ENCODE measurements at places on chromosomes 3 and 15.

DNA sequence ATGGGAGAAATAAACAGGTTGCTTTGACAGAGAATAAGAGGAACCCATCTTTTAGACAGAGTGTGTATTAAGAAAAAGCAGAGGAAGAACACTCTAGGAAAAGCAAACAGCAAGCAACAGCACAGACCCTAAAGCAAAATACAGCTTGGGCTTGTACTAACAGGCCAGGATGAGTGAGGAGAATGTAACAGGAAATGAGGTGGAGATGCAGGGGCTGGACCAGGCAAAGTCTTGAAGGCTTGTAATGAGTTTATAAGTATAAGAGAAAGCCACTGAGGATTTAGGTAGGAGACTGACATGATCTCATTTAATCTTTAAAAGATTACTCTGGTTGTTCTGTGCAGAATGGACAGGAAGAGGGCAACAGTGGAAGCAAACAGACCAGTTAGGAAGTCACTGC, 4.9 kb downstream of the UBR1 start:
- DNase-seq = no peak

DNA sequence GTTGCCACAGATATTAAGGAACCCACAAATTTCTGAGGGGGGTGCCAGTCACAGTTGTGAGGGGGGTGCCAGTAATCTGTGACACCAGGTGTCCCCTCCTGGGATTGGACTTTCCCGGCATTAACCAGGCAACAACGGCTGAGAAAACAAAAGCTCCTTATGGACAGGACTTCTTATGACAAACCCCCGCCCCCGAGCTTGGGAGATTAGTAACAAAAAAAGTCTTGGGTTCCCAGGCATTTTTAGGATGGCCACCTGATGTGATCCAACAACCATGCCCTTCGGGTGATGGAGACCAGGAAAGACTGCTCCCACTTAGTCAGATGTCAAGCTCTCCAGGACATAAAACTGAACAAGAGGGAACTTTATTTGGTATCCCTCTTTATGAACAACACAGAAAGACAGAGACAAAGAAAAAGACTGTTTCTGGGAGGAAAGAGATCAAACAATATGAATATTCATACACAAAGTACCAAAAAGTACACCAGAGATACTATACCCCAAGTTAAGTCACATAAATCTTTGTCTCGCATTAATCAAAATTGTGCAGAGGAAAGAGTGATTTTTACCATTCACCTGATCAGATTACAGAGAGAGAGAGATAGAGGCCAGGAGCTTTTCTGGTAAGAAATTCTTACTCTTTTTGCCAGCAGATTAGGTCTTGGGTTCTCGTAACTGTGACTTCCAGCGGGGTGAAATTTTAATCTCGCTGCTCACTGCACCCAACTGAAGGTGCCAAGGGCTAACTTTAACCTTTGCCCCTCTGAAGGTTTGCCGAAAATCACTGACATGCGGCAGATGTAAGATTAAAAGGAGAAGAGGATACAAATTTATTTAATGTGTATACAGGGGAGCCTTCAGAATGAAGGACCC, 61.6 kb downstream of the OSTN start:
- DNase-seq = no peak

DNA sequence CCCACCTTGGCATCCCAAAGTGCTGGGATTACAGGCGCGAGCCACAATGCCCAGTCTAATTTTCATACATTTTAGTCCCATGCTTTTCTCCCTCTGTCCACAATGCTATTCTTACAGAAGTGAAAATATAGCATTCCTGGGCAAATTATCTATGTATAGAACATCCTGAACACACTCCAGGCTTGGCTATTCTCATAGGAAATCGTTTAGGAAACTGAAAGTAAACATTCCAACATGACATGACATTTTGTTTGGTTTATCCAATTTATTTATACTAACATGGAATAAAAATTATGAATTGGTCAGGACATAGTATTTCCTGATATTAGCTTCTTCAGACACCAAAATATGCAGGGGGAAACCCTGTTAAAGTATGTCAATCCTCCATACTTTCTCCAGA, 52.6 kb downstream of the SYNM start:
- DNase-seq = no peak

DNA sequence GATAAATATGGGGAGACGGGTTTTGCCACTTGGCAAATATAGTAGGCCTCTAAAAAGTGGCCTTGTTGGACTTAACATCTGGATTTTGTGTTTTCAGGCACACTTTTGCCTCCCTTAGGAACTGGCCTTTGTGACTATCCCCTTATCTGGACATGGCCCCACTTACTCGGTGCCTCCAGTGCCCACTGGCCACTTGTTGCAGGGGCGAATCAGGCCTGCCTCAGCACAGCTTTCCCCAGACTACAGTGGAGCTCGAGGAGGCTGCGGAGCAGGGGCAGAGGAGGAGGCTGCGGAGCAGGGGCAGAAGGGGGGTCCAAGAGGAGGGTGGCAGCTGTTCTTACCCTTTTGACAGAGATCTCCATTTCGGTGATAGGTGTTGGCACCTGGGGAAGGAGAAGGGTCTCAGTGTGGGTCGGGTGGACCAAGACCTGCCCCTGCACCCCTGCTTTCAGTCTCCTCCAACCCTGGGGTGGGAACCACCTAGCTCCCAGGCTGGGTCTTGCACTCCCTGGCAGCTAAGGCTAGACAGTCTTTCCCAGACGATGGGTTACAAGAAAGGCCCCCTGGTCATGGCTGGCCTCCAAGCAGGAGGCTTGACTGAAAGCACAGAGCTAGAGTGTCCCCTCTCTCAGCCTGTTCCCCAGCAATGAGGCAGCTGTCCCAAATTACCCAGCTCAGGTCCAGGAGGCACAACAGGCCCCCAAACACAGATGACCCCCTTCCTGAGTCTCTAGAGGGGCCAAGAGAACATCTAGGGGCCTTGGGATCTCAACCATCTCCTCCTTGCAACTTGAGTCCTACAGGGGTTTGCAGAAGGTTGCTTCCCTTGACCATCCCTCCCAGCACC, 6.1 kb downstream of the SEMA3G start:
- no peak for DNase-seq

DNA sequence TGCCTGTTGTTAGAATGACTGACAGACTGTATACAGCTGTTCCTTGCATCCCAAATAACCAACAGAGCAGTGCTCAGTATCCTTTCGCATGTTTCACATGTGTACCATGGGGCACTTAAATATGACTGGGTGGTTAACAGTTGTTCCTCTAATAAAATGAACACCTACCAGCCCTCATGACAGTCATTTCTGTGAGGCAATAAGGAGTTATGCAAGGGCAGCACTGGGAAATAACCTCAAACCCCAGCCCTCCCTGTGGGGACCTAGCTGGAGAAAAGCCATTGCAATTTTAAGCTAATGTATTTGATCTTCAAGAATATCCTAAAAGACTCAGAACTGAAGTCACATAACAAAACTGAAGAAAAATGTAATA, 7.3 kb downstream of the RFT1 start:
- DNase-seq = no peak

- DNase-seq = no peak
Observed at GRCh38 chr3:196454935-196455334, 22.7 kb upstream of the UBXN7 start.

DNA sequence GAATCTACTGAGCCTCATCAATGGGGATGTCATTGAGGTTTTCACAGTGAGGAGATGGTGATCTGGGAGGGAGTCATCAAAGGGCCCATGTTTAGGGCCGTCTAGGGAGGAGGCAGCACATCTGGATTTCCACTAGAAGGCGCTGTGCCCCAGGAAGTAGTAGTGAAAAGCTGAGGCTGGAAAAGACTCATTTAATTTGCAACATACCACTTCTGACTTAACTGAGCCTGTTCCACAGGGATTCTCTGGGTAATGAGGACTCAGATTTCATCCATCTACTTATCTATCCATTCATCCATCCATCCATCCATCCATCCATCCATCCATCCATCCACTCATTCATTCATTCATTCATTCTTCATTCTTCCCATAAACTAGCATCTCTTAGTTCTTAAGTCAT, 17.4 kb upstream of the SHF start:
- DNase-seq = peak; percentile 40

DNA sequence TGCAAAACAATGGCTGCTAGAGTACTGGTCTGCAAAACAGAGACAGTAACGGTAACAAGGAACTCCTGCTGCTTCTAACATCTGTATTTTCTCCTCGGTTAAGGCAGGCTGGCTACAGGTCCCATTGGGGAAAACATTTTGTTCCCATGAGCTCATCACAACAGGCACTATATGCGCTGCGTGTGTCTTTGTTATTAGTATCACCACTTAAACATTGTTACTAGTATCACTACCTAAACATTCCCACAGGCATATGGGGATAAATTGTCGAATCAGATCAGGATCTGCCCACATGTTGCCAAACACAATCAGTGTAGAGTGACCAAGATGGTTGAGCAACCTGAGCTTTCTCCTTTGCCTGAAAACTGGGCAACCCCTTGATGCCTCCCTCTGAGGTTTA, 77.2 kb downstream of the TOP2B start:
- no peak for DNase-seq

DNA sequence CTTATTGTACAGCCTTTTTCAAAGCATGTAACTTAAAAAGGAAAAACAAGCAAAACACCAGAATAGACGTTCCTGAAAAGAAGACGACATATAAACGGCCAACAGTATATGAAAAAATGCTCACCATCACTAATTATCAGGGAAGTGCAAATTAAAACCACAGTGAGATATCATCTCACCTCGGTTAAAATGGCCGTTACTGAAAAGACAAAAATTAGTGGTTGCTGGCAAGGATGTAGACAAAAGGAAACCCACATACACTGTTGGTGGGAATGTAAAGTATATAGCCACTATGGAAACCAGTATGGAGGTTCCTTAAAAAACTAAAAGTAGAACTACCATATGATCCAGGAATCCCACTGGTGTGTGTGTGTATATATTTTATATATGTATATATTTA, 64.5 kb upstream of the MLF1 start:
- DNase-seq = no peak

DNA sequence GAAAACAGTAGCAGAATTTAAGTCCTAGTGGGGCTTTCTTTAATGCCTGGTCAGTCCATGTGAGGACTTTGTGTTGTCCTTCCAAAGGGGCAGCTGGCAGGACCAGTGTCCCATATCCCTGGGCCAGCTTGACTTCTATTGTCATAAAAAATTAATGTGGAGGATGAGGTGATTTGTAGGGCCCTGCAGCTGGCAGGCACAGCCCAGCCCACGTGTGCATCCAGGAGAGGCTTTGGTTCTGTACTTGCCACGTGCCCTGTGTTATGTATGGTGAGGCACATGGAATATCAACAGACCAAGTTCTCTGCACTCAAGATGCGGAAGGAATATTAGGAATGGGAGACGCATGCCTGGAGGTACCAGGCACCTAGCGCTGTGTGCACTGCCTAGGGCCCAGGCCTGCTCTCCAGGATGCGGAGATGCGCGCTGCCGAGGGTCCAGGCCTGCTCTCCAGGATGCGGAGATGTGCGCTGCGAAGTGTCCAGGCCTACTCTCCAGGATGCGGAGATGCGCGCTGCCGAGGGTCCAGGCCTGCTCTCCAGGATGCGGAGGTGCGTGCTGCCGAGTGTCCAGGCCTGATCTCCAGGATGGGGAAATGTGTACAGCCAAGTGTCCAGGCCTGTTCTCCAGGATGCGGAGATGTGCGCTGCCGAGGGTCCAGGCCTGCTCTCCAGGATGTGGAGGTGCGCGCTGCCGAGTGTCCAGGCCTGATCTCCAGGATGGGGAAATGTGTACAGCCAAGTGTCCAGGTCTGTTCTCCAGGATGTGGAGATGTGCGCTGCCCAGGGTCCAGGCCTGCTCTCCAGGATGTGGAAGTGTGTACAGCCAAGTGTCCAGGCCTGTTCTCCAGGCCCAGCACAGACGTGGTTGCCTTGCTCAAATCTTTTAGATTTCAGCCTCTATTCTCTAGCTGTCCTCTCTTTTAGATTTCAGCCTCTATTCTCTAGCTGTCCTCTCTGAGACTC, 183.3 kb upstream of the ROPN1 start:
- no peak for DNase-seq

DNA sequence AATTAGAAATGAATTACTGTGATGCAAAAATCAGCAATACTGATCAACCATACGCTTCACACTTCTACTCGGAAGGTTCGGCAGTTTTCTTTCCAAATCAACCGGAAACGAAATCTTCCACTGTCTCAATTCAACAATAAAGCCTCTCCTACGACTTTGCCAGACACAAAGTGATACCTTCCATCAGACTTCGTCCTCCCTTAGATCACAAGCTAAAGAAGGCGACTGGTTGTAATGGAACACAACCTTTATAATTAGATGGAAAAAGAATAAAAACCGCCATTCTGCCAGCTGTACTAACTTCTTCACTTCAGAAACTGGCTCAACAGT, 618 bp downstream of the PARL start:
- no peak for DNase-seq

- DNase-seq = no peak
Observed at GRCh38 chr3:50830451-50830850, 155.7 kb downstream of the DOCK3 start.

DNA sequence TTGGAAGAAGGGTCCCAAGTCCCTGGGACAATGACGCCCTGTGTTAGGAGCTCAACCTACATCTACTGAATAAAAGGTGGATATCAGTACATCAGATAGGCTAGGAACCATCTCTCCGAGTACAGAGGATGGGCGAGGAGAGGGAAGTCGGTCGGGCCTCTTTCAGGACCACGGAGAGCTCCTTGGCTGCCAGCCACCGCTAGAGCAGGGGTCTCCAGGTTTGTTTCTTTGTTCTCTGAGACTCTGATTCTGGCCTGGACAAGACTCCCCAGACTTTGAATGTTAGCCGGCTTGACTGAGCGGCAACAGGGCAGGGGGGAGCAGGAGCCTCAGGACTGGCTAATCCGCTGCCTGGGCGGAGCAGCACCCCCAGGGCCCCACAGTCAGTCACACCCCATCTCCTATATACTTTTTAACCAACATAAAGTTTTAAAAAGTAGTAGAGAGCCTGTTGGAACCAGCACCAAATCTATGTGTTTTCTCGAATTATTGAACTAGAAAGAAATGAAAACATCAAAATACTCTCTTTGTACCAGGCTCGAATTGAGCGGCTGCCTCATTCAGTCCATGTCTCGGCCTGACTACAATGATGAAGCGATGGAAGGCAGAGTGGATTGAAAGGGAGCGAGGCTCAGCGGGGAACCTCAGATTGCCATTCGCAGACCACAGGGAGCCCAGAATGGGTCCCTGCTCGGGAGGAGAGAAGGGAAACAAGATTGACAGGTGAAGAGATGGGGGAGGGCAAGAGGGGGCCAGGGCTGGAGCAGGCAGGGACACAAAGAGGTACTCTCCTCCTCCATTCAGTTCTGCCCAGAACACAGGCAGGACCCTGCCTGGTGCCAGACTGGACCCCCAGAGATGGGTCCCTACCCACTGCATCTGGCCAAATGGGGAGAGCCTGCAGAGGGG, 131.6 kb downstream of the TPRA1 start:
- DNase-seq = no peak

GRCh38 chr3:30768046-30768445, 126.4 kb downstream of the GADL1 start:
- no peak for DNase-seq

GRCh38 chr3:18189282-18190050, 235.7 kb downstream of the SATB1 start:
- no peak for DNase-seq

GRCh38 chr3:173780067-173780466, 382.5 kb downstream of the NLGN1 start:
- DNase-seq = no peak

All from anterior cingulate cortex (tissue), 58 donors.